ENCODE measurements at places on chromosomes 12 and 14. TPM values are rescaled to one million over a fixed set of nuclear protein-coding genes. Genes with fewer than 3 reads are reported as not detected.

IL23A gene
- 0.11 TPM for total RNA-seq

ZNF384 gene
- 8.0 TPM for total RNA-seq

IAPP gene
- total RNA-seq = not detected

PLCZ1 gene
- not detected for total RNA-seq

RIMBP2 gene
- not detected for total RNA-seq

PTPRQ gene
- total RNA-seq = under 0.01 TPM

VRTN gene
- not detected for total RNA-seq

RNASE9 gene
- total RNA-seq = not detected

ACTR10 gene
- 36.3 TPM for total RNA-seq

POLE gene
- total RNA-seq = 30.3 TPM

TPPP2 gene
- not detected for total RNA-seq

MIP gene
- 0.26 TPM for total RNA-seq

IFT81 gene
- total RNA-seq = 9.5 TPM

KCNH3 gene
- 0.09 TPM for total RNA-seq

TMPRSS12 gene
- not detected for total RNA-seq

WASHC3 gene
- 50.8 TPM for total RNA-seq

RNF31 gene
- total RNA-seq = 22.1 TPM

ADAM21 gene
- under 0.01 TPM for total RNA-seq

IFNG-AS1 gene
- not detected for total RNA-seq

KCNMB4 gene
- 0.60 TPM for total RNA-seq

C1R gene
- total RNA-seq = 1.5 TPM

HNF1A gene
- not detected for total RNA-seq

ETFRF1 gene
- 18.4 TPM for total RNA-seq

All from dermis lymphatic vessel endothelial cell (primary cell).